Posterior cingulate gyrus (tissue), 11 donors: ENCODE measurements at places on chromosomes 4 and X.

GRCh38 chrX:109347632-109348031, 134.3 kb downstream of the GUCY2F start:
- no peak for DNase-seq

GRCh38 chrX:148722966-148723365, 222.5 kb downstream of the AFF2 start:
- no peak for DNase-seq

DNA sequence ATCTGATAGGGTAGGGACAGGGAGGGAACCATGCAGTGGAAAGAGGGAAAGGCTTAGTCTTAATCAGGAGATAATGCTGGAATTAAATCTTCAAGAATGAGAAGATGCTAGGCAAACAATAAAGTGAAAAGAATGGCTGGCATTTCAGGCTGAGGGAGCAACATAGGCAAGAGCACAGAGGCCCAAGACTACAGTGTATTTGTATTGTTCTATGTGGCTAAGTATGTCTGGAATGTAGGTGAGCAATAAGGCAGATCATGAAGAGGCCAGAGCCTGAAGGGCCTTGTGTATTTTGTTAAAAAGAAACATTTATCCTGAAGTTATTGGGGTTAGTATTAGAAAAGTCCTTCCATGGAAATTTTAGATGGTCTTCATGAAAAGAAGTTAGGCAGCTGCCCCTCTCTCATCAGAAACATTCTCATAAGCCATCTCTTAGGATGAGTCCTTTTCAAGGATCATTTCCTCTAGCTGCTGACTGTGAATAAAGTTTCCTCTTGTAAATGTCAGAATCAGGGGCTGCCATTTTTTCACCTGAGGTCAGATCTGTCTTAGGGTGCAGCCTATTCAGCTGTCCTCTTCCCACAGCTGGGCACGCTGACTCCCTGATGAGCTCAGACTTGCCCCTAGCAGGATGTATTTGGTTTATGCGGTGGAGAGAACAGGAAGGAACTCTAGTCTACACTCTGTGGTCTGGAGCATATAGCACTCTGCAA, 46.3 kb downstream of the ATP10D start:
- DNase-seq, result no peak

DNA sequence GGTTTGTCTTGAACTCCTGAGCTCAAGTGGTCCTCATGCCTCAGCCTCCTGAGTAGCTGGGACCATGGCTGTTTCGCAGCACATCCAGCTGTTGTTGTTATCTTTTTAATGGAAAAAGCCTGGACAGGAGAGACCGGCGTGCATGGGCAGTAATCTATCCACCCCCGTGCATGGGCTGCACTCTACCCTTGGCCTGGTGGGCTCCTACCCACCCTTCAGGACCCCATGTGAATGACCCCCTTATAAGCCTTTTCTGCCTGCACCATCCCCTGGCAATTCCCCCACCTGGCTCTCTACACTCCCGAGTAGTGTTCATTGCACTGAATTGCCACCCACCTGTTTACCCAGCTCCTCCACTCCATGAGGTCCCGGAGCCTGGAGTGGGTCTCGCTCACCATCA, 18.9 kb upstream of the HTRA3 start:
- DNase-seq, result no peak

- no peak for DNase-seq
Measured at GRCh38 chr4:97924341-97924958, 218.8 kb downstream of the STPG2 start.

DNA sequence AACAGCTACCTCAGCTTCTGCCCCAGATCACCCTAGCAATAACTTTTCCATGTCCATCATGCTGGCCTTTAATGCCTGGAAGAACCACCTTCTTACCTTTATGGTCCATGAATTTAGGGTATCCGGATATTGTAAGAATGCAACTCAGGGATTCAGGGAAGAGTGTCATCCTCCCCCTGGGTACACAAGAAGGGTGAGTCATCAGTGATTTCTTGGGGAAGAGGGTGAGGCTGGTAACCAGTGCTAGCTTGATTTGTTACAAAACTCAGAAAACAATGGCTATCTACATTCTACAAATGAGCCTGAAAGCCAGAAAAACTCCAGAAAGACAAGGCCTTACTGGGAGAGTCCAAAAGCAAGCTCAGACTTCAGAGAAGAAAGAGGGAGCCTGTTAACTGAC, 10.4 kb upstream of the NALF2 start:
- DNase-seq, result no peak

GRCh38 chrX:154049209-154050112, 29.8 kb upstream of the IRAK1 start:
- DNase-seq, result no peak

DNA sequence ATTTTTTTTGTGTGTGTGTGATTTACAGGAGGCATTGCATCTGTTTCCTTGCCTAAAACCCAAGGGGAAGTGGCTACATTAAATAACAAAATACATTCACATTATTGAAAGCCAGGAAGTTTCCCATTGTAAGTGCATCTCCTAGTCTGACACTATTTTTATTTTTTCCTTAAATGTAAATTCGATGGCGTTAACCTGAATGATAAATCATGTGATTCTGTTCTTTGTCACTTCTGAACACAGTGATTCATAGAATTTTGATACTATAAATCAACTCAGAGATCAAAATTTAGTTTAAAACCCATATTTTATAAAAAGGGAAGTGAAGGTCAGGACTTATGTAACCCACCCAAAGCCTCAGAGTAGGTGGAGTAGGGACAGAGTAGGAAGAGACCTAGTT, 258.1 kb downstream of the GABRG1 start:
- DNase-seq, result no peak

DNA sequence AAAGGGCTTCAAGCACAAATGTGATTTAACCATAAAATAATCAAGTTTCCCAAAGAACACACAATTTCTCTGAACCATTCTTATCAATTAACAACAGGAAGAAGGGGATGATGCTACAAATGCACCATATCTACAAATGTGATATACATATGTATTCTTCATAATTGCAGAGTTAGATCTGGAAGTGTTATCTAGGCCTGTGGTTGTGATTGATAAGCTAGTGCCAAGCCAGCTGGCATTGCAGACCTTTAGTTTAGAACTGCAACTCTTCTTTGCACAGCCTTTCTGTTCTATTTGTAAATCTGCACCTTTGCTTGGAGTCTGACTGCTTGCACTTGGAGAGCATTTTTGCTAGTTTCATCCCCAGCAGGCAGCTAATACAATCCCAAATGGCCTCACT, 145.5 kb upstream of the NPY2R start:
- no peak for DNase-seq

DNA sequence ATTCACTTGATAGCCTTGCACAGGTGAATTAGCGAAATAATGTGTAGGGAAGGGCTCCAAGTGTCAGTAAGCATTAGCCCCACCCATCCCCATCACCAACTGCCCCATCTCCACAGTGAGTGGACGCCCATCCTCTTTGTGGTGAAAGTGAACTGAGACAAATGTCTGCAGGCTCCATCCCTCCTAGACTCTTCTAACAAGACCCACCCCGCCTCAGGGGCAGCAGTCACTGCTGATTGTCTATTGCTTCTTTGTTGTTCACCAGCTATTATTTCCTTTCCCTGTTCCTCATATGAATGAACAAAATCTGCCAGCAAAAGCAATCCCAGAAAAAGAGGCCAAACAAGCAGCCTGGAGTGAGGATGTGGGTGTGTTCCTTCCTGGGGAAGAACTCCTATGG, 96.4 kb downstream of the LDB2 start:
- no peak for DNase-seq

GRCh38 chr4:48636911-48637310, 143.2 kb downstream of the FRYL start:
- no peak for DNase-seq

DNA sequence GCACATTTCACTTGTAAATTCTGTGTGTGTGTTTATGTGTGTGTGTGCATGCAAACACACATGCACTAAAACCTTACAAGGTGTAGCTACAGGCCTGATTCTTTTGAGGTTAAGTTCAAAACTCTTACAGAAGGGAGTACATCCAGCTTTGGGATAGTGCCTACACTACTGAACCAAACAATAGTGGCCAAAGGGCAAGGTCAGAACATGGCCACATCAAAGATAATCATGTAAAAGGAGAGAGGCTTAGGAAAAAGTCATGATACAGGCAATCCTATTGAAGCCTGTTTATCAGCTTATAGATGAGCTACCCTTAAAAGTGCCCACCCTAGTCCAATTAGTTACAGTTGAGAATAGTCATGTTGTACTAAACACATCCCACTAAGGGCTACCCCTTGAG, 139.6 kb downstream of the IDS start:
- DNase-seq, result no peak

DNA sequence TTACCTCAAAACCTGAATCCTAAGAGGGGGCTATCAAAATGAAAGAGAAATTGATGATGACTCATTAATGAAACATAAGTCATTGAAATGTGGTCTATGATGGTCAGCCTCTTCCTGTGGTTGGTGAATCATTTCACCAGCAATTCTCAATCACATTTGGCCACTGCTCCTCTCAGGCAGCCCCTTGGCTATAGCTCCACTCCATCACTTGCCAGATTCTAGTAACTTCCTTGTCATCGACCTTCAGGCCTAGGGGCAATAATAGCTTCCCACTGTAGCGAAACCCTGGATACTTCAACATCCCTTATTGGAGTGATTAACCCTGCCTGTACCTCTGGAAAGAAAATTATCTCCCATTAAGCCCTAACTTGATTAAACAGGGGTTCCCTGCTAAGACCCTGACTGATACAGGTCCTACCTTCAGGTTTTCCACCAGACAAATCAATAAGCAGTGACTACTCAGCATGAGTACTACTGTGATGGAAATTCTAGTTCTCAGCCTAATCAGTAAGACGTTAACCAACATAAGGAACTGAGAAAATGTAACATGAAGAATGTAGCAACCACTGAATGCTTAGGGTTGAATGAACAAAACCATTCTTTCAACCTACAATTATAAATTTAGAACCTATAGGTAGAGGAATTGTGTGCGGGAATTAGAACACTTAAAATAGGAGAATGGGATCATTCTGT, 30.4 kb downstream of the ADH7 start:
- no peak for DNase-seq

DNA sequence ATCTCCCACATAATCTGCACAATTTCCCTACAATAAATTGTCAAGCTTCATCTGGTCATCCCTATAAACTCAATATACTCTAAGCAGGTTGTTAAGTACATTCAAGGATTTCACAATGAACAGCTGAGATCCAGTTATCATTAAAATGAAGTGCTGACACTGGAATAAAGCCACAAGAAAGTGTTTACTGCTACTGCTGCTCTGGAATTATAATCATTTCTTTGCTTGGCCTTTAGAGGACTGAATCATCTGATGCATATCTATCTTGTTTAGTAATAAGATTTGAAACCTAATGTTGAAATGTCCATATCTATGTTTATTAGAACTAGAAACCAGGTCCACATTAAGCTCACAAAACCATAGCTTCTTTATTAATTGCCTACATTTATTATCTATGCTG, 338.6 kb upstream of the ZFP42 start:
- DNase-seq, result no peak

GRCh38 chrX:78753571-78753970, 6.1 kb downstream of the LPAR4 start:
- DNase-seq, result no peak

- DNase-seq, result no peak
Measured at GRCh38 chr4:115219862-115220261, 106.4 kb upstream of the NDST4 start.

- DNase-seq, result no peak
Measured at GRCh38 chr4:83581411-83582288, 45.7 kb downstream of the GPAT3 start.

GRCh38 chr4:119041396-119041795, 94.2 kb upstream of the MYOZ2 start:
- no peak for DNase-seq
